RWPE2 (cell line): ENCODE measurements at places on chromosomes 7 and 10.

DNA sequence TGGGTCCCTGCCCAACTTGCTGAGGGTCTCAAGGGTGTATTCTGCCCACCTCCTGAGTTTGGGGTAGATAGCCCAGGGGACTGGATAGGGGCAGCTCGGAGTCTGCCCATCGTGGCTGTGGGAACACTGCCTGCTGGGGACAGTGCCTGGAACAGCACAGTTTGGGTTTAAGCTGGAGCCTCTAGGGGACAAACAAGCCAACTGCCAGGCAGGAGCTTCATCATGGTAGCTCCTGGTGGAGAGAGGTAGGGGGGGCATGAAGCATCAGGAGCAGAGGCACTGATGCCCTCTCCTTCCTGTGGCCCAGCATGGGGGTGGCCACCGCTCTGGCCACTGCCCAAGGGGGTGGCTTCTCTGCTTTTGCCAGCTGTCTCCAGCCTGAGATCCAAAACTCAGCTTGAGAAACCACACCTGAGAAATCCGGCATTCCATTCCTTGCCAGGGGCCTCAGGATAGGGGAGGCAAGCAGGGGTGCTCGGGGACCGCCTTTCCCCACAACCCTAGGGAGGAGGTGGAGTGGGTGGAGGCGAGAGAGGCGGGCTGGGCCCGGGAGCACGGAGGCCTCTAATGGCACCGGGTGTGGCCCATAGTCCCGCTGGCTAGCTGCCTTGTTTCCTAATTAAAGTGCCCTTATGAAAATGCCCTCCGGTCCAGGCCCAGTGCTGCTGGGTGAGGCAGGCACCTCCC, 47.6 kb downstream of the UNC5B start:
- DNase-seq: no peak

DNA sequence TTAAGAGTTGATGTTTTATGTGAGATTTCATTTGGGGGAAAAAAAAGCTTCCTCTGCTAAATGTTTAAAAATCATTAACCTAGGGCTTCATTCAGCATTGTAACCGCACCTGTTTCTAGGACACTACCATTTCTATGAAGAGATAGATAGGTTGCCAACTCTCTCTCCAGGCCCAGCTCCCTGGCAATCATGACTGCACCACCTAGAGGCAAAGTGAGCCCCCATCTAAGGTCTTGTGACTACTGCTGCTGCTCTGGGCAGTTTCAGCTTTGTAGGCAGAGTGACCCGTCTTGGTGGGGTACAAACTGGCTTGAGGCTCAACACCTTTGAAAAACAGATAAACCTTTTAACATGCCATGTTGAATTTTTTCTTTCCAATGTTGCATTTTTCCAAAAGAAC, 27.3 kb upstream of the MRC1 start:
- no peak for DNase-seq

- DNase-seq: no peak
Observed at GRCh38 chr7:85215098-85215497, 28.2 kb upstream of the SEMA3D start.

DNA sequence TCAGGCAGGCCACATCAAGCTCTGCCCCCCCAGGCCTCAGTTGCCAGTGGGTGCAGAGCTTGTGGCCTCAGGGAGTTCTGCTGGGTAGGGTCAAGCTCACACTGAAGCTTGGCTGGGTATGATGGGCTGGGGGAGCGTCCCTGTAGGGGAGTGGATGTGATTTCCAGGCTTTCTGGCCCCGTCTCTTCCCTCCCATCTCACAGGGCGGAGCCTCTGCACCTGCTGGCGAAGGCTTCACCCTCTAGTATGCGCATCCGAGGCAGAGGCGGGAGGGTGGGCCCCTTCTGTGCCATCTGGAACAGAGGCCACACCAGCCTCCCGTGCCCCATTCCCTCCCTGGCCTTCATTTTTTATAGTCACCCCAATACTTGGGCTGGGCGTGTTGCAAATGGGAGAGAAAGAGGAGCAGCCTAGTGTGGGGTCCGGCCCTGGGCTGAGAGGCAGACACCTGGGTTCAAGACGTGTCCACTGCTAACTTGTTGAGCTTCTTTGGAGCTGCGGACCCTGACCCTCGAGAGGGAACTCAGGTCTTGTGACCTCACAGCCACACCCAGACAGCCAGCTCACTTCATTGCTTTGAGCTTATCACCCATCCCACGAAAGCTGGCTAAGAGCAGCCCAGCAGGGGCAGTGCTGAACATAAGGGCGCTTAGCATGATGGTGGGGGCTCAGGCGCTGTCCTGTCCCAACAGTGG, 2.3 kb downstream of the AQP1 start:
- DNase-seq: no peak

- no peak for DNase-seq
Observed at GRCh38 chr10:26441491-26442214, 3.5 kb downstream of the APBB1IP start.

GRCh38 chr10:82821043-82821442, 946.0 kb downstream of the NRG3 start:
- DNase-seq: no peak

GRCh38 chr10:110947061-110947595, 27.7 kb downstream of the SHOC2 start:
- no peak for DNase-seq

GRCh38 chr7:16409777-16410176, 11.6 kb downstream of the CRPPA start:
- DNase-seq: no peak

DNA sequence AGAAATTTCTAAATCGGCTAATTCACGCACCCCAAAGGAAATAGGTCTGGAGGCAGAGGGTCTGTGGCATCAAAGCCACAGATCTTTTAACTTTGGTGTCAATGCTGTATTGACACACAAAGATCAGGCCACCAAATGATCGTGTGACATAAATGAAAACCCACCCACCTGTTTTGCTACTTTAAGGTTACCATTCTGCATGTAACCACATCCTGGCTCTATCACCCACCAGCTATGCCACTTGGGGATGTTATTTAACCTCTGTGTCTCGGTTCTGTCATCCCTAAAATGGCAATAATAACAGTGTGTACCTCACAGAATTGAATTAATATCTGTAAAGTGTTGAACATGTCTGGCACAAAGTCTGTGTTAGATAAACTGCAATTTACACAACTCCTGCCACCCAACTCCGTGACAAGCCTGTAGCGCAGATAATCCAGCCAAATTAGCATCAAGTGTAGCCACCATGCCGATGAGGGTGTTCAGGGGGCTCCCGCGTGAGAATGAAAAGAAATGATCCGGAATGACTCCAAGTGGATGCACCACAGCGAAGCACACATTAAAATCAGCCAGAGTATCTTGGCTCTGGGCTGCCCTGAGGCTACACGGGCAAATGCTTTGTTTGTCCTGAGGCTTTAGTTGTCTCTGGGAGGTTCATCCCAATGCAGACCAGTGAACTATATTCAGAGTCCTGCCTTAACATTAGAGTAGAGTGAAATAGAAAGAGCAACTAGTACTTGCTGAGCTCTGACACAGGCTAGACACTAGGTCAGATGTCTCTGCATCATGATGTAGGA, 158.4 kb upstream of the NEBL start:
- DNase-seq: no peak

- no peak for DNase-seq
Observed at GRCh38 chr10:6988654-6989053, 408.6 kb upstream of the PRKCQ start.
